Activated naive CD8-positive, alpha-beta T cell treated with anti-CD3 and anti-CD28 coated beads, Interleukin-2, amount 10 ng/mL, durations not matched to agents 7 days and 5 days (primary cell): ENCODE measurements at places on chromosomes 1 and 21.

- no peak for DNase-seq
Observed at GRCh38 chr1:7565099-7565750, 205.9 kb upstream of the VAMP3 start.

DNA sequence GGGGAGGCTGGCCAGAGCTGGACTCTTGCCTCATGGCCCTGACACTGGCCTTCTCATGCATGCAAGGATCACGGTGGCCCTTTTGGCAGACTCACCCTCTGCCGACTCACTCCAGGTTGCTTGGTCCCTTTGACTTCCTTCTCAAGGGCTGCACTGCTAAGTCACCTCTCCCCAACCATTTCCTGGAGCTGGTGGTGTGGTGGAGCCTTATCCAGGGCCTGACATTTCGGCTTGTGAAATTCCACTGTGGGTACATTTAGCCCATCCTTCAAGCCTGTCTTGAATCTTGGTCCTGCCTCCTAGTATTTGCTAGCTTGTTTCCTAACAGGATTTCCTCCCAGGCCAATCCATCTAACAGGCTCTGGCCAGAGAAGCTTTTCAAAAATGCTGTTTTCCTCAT, 52.6 kb upstream of the JUN start:
- no peak for DNase-seq

- DNase-seq, result no peak
Observed at GRCh38 chr1:9852410-9853248, 28.9 kb upstream of the CLSTN1 start.

DNA sequence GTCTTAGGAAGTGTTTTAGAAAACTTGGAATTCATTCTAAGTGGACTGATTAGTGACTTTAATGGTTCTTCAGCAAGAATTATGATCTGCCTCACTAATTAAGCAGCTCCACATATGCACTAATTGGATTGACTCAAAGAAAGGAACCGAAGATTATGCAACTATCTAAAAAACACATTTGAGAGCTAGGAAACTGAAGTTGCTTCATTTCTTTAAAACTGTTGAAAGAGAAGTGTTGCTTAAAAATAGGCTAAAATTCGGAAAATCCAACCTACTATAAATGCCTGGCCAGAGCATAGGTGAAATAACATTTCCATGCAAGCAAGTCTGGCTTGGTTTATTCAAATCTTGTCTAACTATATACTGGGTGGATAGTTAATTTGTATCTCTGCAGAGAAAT, 502.9 kb upstream of the ZRANB2 start:
- no peak for DNase-seq

GRCh38 chr21:39727401-39728120, 17.4 kb upstream of the IGSF5 start:
- DNase-seq, result no peak
